Esophagus squamous epithelium (tissue), 5 donors: ENCODE measurements at places on chromosomes 13 and 19.

- DNase-seq: no peak
Observed at GRCh38 chr19:50570997-50571396, 2.8 kb upstream of the LRRC4B start.

DNA sequence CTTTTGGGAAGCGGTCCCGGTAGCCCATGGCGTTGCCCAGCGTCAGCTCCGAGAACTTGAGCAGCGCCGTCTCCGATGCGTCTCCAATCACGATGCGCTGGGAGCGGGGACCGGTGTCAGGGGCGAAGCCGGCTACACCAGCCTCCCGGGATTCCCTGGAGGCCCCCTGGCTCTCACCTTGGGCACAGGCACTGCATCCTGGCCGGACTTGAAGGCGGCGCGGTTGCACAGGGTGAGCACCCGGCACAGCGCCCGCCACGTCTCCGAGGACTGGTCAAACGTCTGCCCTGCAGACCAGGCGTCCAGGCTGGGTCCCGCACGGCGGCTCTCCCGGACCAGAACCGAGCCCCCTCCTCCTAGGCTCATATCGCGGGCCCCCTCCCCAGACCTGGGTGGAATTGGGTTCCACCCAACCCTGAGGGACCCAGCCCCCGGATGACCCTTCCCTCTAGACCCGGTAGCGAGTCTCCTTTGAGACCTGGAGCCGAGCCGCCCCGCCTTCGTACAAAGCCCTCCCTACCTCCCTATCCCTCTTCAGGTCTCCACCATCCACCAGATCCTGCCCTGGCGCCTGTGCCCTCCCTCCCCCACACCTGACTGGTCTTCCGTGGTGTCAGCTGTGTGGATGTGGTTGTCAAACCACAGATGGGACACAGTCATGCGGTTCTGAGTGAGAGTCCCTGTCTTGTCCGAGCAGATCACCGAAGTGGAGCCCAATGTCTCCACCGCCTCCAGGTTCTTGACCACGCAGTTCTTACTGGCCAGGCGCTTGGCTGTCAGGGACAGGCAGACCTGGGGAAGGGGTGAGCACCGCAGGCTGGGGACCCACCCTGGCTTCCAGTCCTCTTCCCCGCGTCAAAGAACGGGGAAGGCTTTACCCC lies 4.8 kb downstream of the ATP4A start:
- DNase-seq: no peak

DNA sequence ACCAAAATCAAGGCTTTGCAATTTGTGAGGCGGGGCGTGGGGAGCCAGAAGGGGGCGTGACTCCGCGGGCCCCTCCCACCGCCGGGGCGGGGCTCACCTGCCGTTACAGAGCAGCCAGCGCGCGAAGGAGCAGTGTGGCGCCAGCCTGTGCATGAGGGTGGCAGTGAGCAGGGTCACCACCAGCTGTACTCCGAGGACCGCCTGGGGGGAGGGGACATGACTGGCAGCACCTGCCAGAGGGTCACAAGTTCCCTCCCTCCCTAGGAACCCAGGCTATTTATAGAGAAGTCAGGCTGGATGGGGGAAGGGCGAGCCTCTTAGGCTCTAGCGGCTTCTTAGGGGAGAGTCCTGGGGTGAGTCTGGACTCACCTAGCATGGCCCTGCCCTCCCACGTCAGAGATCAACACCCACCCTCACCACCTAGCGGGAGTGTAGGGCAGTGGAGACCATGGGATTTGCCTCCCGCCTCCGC lies 3.6 kb downstream of the TMEM161A start:
- no peak for DNase-seq

GRCh38 chr19:37977992-37978391 lies 71.0 kb downstream of the SIPA1L3 start:
- DNase-seq: no peak

DNA sequence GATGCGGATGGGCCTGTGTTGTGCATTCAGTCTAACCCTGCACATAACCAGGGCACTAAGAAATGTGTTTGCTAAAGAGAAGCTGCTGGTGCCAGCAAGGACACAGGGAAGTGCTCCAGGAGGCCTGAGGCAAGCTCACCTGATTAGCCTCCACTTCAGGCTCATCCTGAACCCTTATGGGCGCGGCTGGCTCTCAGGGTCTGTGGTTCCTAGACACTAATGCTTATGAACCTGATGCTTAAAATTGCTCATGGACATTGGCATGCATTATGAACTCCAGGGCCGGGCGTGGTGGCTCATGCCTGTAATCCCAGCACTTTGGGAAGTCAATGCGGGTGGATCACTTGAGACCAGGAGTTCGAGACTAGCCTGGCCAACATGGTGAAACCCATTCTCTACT lies 34.3 kb downstream of the SERP2 start:
- no peak for DNase-seq

GRCh38 chr19:10654610-10655456 lies 687 bp downstream of the ILF3 start:
- no peak for DNase-seq
